ENCODE measurements at places on chromosomes 7 and 10.

DNA sequence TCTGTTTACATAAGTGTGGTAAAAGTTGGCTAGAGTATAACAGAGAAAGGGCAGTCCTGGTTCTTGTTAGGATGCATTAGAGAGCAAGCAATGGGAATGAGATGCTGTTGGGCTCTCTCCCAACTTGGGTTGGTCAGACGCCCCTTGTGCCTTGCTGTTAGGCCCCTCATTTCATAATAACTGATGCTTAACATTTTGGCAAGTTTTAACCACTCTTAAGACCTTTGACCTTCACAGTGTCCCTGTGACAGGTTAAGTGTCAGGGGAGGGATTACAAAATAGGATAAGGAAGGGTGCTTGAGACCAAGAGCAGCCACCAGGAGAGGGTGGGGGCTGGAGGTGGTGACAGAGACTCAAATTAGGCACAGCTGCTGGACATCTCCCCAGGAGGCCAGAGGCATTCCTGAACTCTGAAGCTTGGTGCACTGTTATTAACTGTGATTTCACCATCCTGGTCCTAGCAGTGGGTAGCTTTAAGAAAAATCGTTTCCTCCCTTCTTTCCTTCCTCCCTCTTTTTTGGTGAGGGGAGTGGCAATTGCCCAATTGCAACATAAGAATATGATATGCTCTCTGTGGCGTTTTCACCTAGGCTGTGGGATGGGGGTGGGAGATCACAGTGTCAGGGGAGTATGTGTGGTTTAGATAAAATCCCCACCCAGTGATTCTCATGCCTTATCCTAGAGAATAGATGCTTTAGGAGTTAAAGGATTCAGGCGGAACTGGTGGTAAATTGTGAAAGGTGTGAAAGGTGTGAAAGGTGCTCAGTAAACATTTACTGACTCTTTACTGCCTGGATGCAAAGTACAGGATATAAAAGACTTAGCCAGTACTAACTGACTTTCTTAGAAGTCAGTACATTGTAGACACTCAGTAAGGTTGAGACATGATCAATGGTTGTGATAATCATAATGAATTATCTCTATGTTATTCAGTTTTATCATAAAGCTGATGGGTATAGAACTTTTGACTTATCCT is 270.5 kb downstream of the BICC1 start:
- no peak for DNase-seq

- no peak for DNase-seq
Observed at GRCh38 chr10:61628151-61628874, 34.4 kb upstream of the CABCOCO1 start.

DNA sequence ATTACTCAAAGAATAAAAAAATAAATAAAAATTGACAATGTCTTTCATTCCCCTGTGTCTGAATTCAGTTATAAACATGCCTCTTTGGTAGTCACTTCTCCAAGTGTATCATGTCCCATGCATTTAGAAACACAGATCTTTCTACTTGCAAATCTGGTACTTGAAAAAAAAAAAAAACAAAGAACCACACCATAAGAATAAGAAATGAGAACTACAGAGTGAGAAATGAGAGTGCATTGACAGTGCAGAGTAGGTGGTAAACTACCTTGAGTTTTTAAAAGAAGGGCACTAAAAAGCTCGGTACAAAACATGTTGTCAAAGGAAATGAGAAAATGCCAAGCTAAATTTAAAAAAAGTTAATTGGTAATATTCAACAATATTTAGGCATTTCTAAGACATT is 123.0 kb downstream of the GPR85 start:
- DNase-seq, result no peak

DNA sequence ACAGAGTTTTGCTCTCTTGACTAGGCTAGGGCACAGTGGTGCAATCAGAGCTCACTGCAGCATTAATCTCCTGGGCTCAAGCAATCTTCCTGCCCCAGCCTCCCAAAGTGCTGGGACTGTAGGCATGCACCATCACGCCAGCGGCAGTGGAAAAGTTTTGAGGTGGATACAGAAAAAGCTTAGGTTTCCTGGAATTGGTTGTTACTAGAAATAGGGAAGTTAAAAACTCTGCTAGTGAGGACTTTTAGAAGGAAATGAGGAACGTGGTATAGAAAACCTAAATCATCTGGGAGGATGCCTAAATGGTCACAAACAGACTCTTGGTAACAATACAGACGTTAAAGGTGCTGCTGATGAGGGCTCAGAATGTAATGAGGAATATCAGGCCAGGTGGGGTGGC is 10.9 kb upstream of the SNX8 start:
- no peak for DNase-seq

- no peak for DNase-seq
Observed at GRCh38 chr7:50214126-50214670, 90.3 kb upstream of the IKZF1 start.

DNA sequence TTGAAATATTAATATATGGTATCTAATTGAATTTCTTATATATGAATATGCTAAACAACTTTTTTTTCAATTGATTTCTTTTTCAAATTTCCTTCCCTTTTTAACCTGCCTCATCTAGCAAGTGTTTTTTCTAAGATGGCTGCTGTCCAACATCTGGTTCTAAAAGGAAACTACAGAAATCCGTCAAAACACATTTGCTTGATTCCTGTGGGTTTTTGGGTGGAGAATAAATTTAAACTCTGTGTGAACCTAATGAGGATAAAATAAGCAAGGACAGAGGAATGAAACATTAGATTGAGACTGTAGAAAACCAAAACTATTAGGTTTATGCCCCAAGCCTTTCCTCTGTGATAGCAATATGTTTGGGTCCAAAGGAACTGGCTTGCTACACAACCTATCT is 75.5 kb upstream of the STARD3NL start:
- DNase-seq, result no peak

DNA sequence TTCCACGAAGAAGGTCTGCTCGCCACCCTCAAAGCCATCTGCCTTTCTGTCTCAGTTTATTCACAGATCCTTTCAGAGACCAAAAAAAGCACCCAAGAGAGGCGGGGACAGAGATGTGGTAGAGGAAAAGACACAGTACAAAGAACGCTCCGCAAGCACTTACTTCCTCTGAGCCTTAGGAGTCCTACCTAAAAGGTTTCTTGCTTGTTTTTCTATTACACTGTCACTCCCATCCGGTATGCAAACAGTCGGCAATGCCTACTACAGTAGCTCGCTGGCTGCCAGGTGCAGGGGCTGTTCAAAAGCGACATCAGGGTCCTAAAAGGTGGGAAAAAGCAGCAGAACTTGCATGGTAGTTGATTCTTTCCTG is 816 bp downstream of the TECPR1 start:
- no peak for DNase-seq

DNA sequence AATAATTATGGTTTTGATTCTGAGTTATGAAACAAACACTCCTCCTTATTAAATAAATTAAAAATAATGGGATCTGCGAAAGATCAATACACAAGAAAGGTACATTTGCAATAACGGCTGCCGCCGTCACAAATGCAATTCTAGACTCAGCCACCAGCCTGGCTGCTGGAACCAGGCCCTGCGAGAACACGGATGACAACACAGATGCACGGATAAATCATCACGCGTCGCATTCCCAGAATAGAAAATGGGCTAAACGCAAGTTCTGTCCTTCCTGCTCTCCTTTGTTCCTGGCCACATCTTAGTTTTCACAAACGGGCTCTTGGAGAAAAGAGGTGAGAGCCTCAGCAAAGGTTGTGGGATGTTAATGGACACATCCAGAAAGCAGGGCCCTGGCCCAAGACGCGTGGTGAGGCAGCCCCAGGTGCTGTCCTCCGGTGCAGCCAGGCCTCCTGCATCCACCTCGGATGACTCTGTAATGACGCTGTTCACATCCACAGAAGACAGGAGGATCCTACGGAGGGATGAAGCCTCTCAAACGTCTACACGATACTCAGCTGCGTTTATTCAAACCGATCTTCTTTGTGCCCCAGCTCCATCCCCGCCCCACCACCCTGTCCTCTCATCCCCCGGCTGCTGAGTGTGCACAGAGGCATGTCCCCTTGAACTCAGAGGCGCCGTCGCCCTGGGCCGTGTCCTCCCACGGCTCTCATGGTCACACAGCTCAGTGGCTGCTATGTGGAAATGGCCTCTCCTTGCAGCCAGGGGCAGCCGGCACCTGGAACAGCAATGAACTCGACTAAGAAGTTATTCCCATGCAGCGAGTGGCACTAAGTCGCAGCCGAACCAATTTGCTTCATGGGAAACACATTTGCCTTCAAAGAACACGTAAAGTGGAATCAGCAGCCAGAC is 197.9 kb downstream of the PTPRN2 start:
- DNase-seq, result no peak

DNA sequence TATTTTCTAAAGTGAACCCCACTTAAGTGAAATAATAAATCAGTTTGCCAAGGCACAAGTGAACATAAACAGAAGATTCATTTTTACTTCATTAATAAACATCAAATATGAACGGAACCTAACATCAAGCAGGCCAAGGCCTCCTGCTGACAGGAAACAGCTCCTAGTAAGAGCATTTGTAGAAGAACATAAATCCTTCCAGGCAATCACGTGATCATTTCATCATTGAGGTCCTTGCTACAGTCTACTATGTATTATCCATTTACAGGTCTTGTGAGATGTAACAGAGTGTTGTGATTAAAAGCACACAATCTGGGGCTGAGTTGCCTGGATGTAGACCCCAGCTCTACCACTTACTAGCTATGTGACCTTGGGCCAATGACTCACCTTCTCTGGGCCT is 70.6 kb downstream of the CALD1 start:
- DNase-seq, result no peak

GRCh38 chr10:42149027-42149700 is 489.2 kb downstream of the ZNF33B start:
- no peak for DNase-seq

DNA sequence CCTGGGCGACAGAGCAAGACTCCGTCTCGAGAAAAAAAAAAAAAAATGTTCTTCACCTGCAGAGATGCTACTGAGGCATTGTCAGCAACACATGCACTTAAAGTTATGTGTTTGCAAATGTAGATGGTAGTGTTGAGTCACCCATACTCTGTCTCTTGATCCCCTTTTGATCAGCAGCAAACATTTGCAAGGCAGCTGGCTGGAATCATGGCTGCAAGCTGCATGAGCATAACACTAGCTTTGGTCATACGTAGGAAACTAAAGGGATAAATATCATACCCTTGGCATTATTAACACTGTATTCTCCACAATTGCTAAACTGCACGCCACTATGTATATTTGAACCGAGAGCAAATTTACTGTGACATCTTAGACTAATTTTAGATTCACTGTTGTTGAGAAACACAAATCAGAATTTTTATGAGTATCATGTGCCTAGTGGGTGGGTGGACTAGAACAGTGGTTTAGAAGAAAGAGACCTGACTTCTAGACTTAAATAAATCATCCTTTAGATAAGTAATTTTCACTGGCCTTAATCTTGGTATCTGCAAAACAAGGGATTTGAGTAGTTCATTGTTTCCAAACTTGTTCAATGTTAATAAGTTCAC is 229.3 kb upstream of the MEOX2 start:
- DNase-seq, result no peak

DNA sequence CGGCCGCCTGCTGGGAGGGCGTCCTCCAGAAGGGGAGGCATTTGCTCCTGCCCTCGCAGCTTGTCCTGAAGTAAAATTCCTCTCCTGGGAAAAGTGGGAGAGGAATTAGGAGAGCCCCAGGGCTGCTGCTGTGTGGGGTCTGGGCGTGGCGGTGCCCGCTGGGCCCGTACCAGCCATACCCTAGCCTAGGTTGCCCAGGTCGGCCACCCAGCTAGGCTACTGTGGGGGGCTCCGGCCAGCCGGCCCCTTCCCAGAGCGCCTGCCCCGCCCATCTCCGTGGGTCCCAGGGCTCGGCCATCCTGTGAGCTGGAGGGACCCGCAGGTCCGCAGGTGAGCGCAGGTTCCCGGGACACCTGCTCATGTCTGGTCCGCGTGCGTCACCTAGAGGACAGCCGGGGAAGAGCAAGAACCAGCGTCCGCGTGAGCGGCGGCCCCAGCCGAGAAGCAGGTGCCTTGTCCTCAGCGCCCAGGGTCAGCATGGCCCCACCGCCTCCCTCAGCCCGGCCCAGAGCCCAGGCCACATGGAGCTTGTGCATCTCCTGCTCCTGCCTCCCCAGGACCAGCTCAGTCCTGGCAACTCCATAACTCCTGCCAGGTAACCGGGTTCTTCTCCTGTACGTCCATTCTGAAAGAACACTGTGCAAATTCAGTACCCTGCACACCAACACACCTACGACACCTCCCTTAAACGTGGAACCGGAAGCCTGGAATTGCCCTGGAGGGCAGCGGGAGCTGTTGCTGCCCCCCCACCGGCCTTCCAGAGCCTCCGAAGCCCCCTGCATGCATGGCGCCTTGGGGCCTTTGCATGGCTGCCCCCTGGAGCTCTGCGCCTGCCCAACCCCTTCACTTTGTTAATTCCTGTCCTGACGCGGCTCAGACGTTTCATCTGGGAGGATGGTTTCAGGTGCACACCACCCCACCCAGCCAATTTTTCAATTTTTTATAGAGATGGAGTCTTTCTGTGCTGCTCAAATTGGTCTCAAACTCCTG is 22.8 kb upstream of the FOXL3 start:
- no peak for DNase-seq

DNA sequence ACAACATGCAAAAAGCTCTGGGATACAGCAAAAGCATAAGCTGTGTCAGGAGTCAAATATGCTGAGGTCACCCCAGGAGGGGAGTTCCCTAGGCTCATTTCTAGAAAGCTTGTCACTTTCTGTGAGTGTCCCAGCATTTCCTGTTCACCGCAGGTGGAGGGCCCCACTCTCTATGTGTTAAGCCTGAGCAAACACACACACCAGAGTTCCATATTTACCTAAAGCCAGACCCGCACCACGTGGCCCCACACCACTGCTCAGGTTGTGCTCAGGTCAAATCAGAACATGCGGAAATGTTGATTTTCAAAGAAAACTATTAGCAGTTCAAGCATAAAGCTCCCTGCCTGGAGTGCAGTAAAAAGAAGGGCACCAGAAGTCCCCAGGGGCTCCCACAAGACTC is 259.6 kb upstream of the PPP2R2D start:
- DNase-seq, result peak; percentile 40

DNA sequence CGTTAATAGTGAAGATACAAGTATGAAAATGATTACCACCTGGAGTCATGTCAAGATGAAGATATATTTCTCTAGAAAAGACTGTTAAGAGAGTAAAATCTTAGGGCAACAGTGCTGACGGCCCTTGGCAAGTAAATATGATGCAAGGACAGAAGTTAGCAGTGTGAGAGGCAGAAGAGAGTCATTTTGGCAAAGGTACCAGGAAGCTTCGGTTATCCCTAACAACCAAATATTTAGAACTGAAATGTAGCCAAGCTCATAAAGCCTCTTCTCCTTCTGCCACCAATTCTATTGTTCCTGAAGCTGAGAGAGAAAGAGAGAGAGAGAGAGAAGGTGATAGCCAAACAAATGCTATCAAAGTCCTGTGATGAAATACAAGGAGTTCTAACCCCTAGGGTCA is 109.6 kb downstream of the MACC1 start:
- DNase-seq, result no peak

GRCh38 chr7:106737202-106737562 is 76.2 kb upstream of the CCDC71L start:
- DNase-seq, result no peak

- no peak for DNase-seq
Observed at GRCh38 chr7:149868623-149869290, 5.0 kb upstream of the ATP6V0E2 start.

GRCh38 chr7:67863911-67864310 is 867.3 kb downstream of the TYW1 start:
- DNase-seq, result no peak

- DNase-seq, result no peak
Observed at GRCh38 chr7:40647719-40648118, 512.9 kb downstream of the SUGCT start.
